ENCODE measurements at places on chromosomes 12 and 14. TPM values are rescaled to one million over a fixed set of nuclear protein-coding genes. Genes with fewer than 3 reads are reported as not detected.
A peak's percentile ranks its signal among the peaks of the same experiment; 100 is the strongest.

DNA sequence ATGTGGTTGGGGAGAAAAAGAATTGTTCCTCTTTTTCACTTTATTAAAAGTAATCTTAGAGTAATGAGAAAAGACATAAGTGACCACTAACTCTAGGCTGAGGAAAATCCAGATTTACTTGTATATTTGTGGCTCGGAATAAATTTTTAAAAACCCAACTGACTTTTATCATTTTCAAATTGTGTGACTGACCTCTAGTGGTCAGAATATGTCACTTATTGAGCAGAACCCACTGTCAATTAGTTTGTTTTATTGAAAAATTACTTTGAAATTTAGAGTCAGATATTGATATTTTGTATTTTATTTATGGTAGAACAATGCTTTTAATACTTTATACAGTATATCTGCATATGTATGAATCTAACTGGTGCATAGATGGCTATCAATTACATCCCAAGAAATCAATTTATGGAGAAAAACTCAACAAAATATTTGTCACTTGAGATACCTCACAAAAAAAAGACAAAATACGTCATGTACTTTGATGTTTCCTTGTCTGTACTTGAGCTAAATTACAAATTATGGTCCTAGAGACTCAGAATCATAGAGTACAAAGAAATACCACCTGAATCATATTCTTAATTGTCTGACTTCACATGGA is 229.4 kb downstream of the CNTN1 start:
- no peak for DNase-seq

DNA sequence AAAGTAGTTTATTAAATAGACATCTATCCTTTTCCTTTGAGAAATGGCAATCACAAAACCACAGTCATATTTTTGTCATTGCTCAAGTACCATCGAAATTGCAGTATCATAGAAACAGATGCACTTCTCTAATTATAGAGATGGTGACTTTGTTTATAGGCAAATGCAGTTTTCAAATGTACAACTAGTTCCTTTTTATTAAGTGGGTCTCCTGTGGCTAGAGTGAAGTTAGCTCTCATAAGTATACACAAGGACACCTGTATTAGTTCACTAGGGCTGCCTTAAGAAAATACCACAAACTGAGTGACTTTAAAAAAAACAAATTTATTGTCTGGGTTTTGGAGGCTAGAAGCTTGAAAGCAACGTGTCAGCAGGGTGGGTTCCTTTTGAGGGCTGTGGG is 62.8 kb downstream of the OTOGL start:
- no peak for DNase-seq

GRCh38 chr12:52741375-52742195 is 35.6 kb downstream of the KRT76 start:
- peak; percentile 59 for DNase-seq

- DNase-seq, result no peak
Observed at GRCh38 chr12:86193931-86194330, 62.3 kb downstream of the MGAT4C start.

DNA sequence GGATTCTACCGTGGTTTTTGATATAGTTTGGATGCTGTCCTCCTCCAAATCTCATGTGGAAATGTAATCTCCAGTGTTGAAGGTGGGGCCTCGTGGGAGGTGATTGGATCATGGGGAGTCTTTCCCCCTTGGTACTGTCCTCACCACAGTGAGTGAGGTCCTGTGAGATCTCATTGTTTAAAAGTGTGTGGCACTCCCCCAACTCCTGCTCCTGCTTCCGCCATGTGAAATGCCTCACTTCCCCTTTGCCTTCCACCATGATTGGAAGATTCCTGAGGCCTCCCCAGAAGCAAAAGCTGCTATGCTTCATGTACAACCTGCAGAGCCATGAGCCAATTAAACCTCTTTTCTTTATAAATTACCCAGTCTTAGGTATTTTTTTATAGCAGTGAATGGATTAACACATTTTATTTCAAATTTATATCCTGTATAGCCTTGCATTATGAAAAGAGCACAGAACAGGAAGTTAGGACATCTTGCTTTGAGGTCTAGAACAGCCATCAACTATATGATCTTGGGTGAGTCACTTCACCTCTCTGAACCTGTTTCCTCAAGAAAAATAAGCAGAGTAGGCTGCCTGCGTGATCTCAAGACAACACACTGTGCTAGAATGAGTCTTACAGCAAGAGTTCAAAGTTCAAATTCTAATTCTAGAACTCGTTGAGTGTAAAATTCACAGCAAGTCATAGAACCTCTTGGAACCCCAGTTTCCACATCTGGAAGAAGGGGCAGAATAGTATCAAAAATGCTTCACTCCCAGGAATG is 160.9 kb upstream of the EEA1 start:
- DNase-seq, result no peak

Gene ZNF891
- 8.1 TPM for total RNA-seq

Data from naive thymus-derived CD8-positive, alpha-beta T cell (primary cell).